ENCODE measurements at places on chromosomes 13 and 19.

DNA sequence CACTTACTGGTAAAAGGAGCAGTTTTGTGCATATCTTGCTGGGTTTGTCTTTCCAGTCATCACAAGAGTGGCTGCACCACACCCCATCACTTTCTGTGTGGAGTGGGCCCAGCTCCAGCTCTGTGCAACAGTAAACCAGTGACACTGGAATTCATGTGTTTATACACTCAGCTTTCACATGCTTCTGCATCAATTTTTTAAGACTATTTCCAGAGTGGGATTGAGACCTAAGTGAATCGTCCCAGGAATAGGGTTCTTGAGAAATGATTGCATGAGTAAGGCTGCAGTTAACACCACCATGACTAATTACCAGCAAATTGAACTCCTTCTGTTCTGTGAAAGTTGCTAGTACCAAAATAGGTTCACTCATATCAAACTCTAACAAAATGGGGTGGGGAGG is 5.3 kb upstream of the CFAP97D2 start:
- no peak for DNase-seq

DNA sequence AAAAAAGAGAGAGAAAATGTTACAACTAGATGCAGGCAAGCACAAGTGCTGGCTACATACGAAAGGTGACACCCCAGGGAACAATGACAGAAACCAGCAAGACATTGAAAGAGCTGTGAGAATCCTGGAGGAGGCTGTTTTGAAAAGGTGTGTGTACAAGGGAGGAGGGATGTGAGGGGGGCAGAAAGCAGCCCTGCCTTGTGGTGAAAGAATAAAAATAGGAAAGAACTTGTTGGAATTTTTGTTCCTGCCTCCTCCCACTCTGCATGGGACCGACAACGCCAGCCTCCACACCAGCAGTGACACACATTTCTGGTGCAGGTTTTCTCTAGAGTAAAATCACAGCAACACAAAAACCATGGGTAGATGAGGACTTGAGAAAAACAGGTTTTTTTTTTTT is 1258.6 kb downstream of the PCDH9 start:
- DNase-seq: no peak

DNA sequence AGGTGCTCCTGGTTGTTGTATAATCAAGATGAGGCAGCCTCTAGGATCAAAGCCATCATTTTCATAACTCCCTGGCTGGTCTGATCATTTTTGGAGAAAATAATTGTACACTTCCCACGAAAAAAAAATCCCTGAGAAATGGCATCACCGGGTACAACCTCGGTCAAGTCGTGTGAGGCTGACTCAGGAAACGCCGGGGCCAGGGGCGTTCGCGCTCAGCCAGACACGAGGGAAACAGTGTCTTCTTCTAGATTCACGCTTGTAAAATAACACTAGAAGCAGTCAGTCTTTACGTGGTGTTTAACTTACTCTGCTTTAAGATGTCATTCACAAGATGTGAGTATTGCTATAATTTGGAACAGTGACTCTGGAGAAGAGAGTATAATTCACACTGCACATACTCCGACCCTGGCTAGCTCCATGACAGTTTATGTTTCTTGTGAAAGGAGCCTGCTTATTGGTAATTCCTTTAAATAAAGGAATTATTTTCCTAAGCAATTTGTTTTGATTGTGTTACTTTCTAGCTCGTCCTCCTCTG is 109.0 kb upstream of the SOX1 start:
- no peak for DNase-seq

GRCh38 chr19:53907193-53907581 is 1.9 kb upstream of the CACNG7 start:
- DNase-seq: no peak

DNA sequence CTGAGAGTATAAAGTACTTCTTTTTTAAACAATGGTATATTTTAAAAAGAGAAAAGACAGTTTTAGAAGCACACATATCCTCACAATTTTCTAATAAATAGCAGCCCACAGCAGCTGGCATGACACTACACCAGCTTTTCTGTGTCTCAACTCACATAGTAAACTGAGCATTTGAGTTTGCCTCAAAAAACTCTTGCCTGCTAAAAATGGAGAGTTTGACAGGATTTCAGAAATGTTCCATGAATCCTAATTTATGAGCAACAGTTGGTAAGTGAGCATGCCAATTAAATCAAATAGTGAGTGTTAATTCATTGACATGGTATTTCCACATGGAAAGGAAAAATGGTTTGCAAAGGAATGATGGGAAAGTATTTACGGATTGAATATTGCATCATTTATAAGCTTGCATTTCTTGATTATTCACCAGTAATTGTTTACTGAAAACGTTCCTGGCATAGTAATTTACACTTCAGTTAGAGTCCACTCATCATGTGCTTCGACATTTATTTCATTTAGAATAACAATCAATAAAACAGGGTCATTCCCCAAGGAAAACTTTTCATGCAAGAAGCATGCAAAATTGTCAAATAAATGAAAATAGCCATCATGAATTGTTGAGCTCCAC is 323.0 kb downstream of the EFNB2 start:
- DNase-seq: no peak

DNA sequence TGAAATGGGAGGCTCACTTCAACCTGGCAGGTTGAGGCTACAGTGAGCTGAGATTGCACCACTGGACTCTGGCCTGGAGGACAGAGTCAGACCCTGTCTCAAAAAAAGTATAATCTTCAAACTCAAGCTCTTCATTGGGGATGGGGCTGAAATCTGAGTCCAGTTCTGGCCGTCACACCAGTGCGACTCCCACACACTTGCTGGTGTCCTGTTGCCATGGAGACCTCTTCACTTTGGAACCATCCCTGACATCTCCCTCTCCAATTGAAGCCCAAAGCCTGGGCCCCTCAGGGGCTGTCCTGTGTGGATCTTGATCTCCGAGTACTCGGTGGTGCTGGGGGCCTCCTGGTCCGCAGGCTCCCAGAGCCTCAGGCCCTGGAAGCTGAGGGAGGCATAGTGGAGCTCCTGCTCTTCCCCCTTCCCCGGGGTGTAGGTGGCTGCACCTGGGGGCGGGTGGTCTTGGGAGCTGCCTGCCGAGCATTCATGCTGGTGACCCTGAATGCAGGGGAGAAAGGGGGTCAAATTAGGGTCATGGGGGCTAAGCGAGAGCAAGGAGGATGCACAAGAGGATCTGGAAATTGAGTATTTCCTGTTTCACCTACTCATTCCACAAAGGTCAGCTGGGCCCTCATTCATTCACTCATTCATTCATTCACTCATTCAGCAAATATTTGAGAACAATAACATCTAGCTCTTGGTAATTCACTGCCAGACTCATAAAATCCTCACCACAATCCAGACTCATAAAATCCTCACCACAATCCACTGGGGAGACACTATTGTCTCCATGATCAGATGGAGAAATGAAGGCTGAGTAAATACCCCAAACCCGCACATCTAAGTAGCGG is 11.0 kb downstream of the SIGLEC11 start:
- no peak for DNase-seq

- DNase-seq: no peak
These were observed 7.5 kb upstream of the C1QTNF9 start for GRCh38 chr13:24301911-24302310.

- DNase-seq: no peak
These were observed 32.1 kb downstream of the KCTD12 start for GRCh38 chr13:76853921-76854608.

DNA sequence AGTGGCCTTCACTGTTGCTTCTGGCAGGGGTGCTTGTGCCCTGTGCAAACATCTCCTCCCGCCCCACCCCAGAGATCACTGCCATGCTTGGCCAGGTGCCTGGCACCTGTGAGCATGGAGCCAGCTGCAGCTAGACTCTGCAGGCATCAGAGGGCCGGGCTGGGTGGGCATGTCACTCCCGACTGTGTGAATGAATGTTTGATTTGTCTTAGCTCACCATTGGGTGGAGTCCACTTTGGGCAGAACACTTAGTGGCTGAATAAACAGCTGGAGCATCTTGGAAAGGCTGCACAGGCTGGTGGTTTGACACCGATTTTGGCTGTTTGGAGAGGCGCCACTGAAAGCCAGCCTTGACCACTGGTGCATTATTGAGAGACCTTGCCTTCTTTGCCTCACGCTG is 267.3 kb downstream of the DLEU7 start:
- no peak for DNase-seq

DNA sequence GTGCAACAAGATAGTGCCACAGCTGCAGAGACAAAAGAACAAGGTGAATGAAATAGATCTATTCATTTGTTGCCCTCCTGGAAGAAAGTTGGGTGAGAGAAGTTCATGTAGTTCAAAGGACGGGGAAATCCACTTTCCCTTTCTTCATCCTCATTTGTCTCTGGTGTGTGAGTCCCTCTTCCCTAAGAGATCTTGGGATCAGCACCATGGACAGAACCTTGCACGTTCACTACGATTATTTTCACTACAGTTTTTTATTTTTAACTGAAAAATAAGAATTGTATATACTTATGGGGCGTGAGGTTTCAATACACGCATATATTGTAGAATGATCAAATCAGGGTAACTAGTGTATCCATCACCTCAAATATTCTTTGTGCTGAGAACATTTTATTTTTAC is 29.2 kb downstream of the NLRP5 start:
- no peak for DNase-seq

DNA sequence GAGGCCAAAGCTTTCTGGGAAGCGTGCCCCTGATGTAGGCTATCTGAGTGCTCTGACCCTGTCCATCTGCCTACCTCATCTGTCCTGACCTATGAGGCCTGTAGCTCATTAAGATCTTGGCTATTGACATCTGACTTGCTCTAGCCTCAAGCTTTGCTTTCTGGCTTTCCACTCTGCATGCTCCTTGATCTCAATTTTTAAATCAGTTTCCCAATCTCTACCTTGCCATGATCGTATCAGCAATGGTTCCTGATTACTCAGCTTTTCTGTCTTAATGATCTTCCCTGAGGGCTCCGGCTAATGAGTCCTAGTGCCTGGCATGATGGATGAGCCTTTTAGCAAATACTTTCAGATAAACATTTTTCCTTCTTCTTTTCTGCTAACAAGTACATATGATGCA is 262.0 kb downstream of the NDFIP2 start:
- no peak for DNase-seq

GRCh38 chr19:15776991-15777970 is 10.2 kb upstream of the OR10H5 start:
- no peak for DNase-seq

- no peak for DNase-seq
These were observed 12.6 kb upstream of the GARRE1 start for GRCh38 chr19:34241513-34242337.

DNA sequence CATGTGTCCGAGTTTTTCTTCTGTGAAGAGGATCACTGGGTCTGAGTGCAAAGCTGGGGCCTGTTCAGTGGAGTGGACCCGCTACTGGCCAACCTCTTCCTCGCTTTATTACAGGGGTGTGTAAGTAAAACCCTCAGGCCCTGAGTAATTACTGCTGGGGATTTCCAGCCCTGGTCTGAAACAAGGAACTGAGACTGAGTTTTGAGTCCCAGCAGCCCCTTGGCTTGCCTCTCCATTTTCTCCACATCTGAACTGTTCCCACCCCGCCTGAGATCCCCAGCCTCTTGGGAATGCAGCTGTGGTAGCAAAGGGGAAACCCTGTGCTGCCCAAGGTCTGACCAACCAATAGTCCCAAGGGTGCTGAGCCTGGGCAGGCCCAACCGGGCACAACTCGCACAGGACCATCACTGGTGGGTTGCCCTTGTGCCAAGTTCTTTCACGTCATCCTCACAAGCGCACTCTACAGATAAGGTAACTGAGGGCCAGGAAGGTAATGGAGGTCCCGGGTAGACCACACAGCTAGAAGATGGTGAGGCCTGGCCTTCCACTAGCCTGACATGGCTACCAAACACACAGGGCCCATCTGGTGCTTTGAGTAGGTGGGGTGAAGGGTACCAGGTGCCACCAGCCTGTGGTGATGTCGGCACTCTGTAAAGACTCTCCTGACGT is 13.7 kb upstream of the SLC35E1 start:
- no peak for DNase-seq

- no peak for DNase-seq
These were observed 16.7 kb upstream of the SLC39A3 start for GRCh38 chr19:2756477-2756876.

- DNase-seq: peak; percentile 75
These were observed 10.6 kb downstream of the ABHD17A start for GRCh38 chr19:1874554-1875185.

- DNase-seq: no peak
These were observed 5.7 kb downstream of the SLC25A30 start for GRCh38 chr13:45412274-45413049.

- DNase-seq: no peak
These were observed 39.6 kb downstream of the C1QTNF9 start for GRCh38 chr13:24348797-24349515.

- no peak for DNase-seq
These were observed 1.5 kb upstream of the BAX start for GRCh38 chr19:48953141-48953540.

GRCh38 chr13:102700088-102701031 is 5.5 kb upstream of the METTL21C start:
- no peak for DNase-seq

GRCh38 chr19:13781547-13781946 is 7.3 kb downstream of the C19orf53 start:
- no peak for DNase-seq

GRCh38 chr13:31110169-31110568 is 51.5 kb downstream of the HSPH1 start:
- DNase-seq: no peak

DNA sequence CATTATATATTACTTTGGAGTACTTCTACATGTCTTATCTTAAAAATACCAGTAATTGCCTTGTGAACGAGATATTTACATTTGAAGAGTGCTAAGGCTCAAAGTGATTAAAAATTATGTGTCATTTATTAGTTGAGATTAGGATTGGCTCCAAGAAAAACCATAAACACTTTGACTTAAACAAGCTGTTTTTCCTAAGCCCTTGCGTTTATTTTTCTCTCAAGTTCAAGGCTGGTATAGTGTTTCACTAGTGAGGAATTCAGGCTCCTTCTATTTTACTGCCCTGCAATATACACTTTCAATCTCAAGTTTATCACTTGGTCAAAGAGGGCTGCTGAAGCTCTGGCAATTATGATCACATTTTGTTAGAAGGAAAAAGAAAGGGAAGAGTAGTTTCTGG is 49.9 kb downstream of the UFM1 start:
- no peak for DNase-seq

DNA sequence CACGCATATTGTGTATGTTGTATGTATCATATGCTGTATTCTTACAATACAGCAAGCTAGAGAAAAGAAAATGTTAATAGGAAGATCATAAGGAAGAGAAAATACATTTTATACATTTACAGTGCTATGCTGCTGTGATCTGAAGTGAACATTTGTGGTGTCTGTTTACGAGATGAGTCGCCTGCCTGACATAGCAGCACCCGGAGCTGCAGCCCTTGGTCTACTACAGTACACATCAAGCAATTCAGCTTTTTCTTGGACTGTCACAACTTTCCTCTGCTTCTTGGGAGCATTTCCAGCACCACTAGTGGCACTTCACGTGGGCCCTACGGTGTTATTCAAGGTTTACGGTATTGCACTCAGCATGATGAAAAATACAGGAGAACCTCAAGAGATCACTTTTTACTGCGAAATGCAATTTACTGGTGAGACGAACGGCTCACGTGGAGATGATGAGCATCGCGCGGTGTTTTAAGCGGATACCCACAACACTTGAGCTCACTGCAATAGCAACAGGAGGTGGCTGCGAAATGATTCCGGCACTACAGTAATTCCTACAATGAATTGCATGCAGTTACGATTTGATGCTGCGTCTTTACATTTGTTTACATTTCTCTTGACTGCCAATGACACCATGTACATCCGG is 308.4 kb downstream of the FGF9 start:
- DNase-seq: no peak

All from stimulated activated naive CD4-positive, alpha-beta T cell (primary cell).